Esophagus squamous epithelium (tissue), 5 donors: ENCODE measurements at places on chromosomes 5 and 9.

DNA sequence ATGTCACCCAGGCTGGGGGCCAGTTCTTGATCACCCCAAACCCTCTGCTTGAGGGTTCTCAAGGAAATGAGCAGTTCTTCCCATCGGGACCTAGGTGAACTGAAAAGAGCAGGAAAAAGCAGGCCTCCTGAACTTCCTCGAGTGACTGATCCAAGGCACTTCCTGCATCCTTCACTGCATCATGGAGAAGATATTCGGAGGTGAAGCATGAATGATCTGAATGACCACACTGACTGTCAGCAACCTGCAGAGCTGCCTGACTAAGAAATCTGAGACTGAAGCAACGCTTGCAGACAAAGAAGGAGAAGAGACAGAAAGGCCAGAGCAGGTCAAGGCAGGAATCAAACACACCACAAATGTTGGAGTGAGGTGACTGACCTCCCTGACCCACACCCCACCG lies 420.2 kb downstream of the AGTPBP1 start:
- no peak for DNase-seq

DNA sequence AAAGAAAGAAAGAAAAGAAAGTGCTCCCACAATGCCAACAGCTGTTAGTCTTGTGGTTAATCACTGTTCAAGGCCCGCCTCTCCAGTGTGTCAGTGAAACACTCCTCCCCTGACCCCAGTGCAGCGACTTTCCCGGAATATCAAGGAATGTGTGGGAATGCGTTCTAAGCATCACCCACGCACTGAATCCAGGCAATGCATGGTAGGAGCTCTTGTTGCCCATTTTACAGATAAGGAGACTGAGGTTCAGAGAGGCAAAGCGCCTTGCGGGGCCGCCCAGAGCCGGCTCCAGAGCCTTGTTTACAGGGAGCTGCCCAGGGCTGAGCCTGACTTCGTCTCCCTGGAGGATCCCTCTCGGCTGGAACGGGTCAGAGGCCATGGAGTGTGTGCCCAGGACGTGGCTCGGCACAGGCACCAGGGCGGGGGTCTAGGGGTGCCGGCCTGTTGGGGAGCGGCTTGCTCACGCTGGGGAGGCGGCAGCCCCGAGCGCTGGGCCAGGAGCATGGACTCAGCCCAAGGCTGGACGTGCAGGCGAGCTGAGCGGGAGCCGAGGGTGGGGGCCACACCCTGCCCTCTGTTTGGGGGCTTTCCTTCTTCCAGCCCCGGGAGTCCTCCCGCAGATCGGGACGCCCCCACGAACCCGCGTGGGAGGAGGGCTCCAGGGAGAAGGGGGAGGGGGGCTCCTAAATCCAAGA lies 823 bp downstream of the ST6GALNAC6 start:
- no peak for DNase-seq

DNA sequence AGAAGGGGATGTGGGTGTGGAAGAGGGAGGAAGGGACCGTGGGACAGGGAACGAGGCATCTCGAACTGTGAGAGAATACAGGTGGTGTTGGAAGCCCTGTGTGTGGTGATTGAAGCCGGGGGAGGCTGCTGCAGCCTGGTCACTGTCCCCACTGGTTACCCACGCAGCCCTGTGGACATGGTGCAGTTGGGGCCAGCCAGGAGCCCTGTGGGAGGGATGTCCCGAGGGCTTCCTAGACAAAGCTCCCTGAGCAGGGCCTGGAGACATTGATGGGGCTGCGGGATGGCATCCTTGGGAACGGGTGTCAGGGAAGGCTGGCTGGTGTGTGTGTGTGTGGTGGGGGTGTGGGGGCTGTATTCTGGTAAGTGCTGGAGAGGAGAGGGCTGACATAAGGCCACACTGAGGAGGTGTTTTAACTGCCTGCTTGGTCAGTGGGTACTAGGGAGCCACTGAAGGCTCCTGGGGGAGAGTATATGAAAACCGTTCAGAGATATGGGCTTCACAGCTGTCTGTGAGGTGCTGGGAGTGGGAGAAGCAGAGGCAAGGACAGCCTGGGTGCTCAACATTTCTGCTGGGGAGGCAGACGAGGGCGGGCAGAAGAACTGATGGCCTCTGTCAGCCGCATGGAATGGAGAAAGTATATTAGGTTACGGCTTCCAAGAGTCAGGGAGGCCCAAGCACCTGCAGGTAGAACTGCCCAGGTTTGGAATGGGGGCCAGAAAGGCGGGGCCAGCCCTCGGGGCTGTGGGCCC lies 20.0 kb downstream of the WNK2 start:
- DNase-seq, result no peak

GRCh38 chr5:86644843-86645242 lies 27.1 kb downstream of the COX7C start:
- DNase-seq, result no peak

- no peak for DNase-seq
These were observed 344.7 kb upstream of the RGMB start for GRCh38 chr5:98428806-98429205.

GRCh38 chr5:134656690-134657089 lies 8.1 kb downstream of the SEC24A start:
- no peak for DNase-seq

GRCh38 chr5:1542781-1543180 lies 19.0 kb upstream of the LPCAT1 start:
- DNase-seq, result no peak

- no peak for DNase-seq
These were observed 22.0 kb downstream of the ENHO start for GRCh38 chr9:34500623-34501267.

DNA sequence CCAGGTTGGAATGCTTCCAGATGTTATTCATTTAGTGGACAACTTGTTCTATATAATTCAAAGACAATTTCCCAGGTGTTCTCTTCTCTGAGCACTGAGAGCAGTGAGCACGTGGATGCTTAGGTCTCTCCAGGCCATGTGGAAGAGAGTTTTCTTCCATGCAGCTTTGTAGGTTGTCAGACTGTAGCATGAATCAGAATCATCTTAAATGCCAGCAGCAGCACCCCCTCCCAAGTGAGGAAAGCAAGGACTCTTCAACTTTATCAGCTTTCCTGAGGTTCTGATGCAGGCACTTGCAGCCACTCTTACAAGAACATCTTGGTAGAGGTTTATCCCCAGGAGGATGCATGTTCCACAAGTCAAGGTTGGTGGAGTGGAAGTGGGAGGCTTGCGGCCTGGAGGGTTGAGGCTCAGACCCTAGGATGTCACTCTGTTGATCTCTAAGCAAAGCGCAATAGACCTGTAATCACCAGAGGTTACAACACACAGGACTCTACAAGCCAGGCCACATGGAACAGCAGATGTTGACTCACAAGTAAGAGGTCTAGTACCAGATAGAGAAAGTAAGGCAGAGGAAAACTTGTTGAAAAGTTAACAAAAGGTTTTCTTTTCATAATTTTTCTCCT lies 47.7 kb downstream of the UGCG start:
- DNase-seq, result no peak

- DNase-seq, result no peak
These were observed 66.4 kb upstream of the ZNF608 start for GRCh38 chr5:124812771-124813358.
